ENCODE measurements at places on chromosomes 12 and 14.
A peak's percentile ranks its signal among the peaks of the same experiment; 100 is the strongest.

DNA sequence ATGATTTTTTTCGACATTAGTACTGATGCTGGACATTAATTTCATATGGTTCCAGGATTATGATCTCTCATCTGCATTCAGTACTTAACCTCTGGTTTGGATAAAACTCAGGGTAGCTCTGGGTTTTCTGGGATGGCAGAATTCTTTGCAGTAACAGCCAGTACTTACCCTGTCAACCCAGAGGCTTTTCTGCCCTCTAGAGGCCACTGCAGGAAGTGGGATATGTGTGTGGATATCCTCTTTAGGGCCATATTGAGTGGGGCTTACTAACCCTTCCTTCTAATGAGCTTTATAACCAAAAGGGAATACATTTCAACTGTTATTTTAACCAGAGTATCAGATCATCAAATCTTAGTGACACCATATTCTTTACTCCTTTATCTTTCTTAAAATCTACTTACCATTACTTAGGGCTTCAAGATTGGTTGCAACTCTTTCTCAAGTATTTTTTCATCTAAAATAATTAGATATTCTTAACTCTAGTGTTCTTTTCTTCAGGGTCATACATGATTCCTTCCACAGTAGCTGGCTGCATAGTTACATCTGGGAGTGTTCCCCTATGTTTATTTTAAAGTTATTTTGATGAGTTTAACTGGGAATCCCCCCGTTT is 488.0 kb upstream of the STXBP6 start:
- no peak for DNase-seq

DNA sequence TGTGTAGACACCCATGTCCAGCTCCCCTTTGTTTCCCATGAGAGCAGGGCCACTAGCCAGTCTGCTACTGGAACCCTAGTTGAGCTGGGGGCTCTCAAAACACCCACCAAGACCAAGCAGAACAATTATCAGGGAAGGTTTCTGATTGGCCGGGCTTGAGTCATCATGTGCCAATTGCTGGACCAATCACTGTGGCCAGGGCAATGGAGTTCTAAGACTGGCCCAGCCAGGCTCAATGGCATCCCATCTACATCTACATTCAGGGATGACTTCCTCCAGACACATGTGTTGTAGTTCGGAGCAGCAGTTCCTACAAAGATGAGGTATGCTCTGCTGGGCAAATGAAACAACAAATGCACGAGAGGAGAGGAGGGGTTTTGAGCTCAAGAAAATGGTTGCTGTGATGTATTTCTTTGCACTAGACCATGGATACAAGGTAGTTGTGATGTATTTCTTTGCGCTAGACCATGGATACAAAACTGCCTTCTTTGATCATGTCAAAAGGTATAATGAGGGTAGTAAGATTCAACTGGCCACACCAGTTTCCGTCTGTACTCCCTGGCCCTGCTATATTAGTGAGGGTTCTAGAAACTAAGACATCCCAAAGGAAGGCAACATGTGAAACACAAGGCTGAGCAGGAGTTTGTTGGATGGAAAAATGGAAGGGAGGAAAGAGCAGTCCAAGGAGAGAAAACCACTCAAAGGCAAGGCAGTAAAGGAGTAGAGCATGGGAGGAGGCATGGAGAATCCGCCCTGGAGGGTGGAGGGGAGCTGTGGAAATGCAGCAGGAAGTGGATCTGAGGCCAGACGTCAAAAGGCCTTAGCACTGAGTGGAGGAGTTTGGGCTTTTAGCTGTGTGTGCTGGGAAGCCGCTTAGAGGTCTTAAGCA is 8.9 kb upstream of the WSCD2 start:
- no peak for DNase-seq

- DNase-seq: no peak
Measured at GRCh38 chr12:124713041-124713435, 145.6 kb upstream of the NCOR2 start.

- DNase-seq: no peak
Measured at GRCh38 chr14:61726778-61727658, 31.7 kb downstream of the HIF1A start.

DNA sequence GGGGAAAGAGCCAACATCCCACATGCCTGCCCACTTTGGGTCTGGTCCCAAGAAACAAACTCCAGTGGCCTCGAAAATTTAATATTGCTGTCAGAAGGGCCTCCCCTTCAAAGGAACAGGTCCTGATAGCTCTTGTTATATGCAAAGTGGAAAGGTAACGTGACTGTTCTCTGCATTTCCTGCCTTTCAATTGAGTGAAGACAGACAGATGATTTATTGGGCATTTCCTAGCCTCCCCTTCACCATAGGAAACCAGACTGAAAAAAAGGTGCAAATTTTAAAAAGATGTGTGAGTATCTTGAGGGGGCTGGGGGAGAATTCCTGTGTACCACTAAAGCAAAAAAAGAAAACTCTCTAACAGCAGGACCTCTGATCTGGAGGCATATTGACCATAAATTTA is 235.2 kb downstream of the ZFP36L1 start:
- no peak for DNase-seq

DNA sequence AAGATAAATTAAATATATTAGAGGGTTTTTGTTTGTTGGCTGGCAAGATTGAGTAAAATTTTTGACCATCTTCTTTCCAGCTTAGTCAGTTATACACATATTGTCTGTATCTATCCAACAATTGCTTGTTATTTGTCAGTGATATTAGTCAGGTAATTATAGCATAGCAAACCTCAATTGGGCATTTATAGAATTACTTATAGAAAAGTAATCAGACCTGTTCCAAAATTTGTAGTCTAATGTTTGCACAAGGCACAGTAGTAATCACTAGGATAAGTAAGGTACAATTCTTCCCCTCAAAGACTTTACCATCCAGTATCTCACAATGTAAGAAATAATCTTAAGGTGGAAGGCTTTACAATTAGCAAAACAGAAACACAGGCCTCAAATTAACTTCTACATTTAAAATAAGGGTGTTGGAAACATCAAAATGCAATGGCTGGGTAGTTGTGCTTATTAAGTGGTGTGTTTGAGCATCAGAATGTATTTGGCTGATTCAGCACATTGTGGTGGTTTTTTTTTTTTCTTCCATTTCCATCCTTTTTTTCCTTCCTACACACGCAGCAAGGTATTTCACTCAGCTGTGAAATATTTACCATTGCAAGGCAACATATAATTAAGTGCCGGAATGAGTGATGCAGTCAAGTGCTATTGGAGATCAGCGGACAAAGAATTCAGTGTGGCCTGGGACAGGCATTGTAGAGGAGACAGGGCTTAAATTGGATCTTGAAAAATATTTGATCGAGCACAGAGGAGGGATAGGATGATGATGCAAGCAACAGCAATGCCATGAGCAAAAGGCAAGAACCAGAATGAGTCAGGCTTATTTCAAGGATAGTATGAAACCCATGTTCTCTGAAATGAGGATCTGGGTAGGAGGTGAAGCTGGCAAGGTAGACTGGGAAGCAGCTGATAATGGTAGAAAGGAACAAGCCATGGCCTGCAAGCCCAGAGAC is 178.2 kb downstream of the AKAP6 start:
- peak; percentile 78 for DNase-seq

DNA sequence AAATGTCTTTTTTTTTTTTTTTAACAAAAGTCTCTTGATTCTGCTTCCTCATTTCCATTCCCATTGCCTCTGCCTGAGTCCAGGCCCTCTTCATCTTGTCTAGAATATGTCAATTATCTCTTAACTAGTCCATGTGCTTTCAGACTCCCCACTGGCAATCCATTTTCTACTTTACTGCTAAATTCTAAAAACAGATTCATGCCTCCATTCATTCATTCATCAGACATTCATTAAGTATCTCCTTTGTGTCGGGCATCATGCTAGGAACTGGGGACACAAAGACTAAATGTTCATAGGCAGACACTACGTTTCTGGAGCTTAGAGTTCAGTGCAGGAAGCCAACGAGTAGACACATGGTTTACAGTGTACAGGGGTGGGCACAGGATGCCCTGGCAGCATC is 9.6 kb upstream of the NEDD1 start:
- DNase-seq: no peak

- peak; percentile 83 for DNase-seq
Measured at GRCh38 chr14:29320286-29320685, 553.7 kb downstream of the FOXG1 start.

- no peak for DNase-seq
Measured at GRCh38 chr14:104856869-104857860, 7.9 kb upstream of the CEP170B start.

GRCh38 chr14:53470351-53471043 is 317.4 kb upstream of the DDHD1 start:
- DNase-seq: peak; percentile 40

GRCh38 chr12:117067638-117068037 is 31.6 kb downstream of the TESC start:
- DNase-seq: no peak

GRCh38 chr14:60670989-60671388 is 21.7 kb upstream of the SIX1 start:
- DNase-seq: no peak

- DNase-seq: no peak
Measured at GRCh38 chr12:54997929-54998522, 13.5 kb upstream of the TESPA1 start.

DNA sequence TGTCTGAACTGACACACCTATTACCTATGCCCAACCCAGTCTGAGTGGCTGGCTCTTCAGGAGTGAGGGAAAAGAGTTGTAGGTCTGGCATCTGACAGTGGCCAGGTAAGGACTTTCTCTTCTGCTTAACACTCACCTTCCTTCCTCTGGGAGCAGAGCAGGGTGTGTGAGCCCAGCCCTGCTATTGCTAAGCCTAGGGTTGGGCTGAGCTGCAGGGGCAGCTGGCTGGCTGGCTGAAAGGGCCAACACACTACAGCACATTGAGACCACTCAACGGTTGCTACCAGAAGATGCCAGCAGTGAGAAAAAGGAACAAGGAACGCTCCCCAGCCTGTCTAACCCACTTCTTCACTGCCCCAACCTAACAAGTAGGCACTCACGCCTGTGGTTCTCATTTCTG is 201.2 kb downstream of the DPF3 start:
- DNase-seq: no peak

Measured in EL (cell line).